Germinal center (tissue), 1 donor: ENCODE measurements at places on chromosomes 1 and 21.

DNA sequence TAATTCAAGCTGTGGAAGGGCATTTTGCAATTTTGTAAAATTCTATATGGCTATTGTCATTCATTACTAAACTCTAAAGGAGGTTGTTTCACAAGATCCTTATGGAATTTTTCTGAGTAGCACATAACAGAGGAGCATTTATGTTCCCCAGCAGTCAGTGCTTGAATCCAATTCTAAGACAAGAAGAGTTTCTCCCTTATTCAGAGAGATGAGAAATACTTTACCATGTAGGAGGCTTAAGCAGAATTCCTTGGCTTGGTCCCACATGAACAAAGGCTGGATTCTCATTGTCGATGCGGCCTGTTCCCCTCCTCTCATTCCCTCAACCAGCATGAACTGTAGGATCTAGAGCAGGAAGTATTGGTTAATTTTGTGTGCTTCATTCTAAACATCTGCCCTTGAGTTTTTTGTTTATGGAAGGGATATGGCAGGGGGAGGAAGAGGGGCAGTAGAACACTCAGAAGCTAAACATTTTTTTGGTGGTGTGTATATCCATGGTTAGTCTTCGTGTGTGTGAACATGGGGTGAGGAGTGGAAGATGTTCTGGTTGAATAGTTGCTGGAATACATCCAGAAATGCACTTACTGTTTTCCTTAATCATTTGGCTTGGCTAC, 74.3 kb downstream of the LAMC1 start:
- DNase-seq, result no peak

- DNase-seq, result no peak
Measured at GRCh38 chr1:24122776-24123175, 10.8 kb upstream of the MYOM3 start.

GRCh38 chr1:202957733-202958543, at the start of gene ADIPOR1:
Gene ADIPOR1 (minus strand): TSS chr1:202958312. CDS start chr1:202951070, 7,242 bp downstream.
- peak; percentile 99 for DNase-seq

GRCh38 chr1:36687312-36687711, 204.6 kb upstream of the CSF3R start:
- DNase-seq, result no peak

DNA sequence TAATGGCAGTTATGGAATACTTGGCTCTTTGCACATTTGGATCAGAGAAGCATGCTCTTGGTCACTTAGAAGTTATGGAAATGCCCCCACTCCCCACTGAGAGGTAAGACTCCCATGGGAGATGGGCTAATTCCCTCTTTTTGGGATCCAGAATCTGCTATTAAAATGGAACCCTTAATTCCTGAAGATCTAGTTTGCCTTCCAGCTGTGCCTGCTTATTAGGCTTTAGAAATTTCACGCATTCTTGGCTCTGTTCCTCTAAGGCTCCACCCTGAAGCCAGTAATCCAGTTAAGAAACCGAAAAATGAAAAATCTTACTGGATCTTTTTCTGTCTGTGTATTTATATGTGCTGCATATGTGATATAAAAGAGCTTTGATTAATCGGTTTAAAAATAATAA, 76.7 kb downstream of the USH2A start:
- DNase-seq, result no peak

DNA sequence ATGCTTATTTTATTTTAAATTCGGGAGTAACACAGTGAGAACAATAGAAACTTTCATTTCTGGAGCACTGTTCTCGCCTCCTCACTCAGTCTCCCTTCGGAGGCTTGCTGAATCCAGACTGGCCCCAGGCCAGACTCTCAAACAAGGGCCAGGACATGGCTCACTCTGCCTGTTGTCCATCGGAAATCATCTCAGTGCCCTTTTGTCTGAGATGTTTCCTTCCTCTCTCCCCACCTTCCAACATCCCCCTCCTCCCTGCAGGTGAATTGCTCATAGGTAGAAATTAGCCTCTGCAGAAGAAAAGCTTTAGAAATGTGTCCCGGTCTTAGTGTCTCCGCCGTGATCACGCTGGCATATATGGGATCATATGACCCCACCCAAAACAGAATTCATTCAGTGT, 55.2 kb downstream of the ERG start:
- DNase-seq, result no peak

DNA sequence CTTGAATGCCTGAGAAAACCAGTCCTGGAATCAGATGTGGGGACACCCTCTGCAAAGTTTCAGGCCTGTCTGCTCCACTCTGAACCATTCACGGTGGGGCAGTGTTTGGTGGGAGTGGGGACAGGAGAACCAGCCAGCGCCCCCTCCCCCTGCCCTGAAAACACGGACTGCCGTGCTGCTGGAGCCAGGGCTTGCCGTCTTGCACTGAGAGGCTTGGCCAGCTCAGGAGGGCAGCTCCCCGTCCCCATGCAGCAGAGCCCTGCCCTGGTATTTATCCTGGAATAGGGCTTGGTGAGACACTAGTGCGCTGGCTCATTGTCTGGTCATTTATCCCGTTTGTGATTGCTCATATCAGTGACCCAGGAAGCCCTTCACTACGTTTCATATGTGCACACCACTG, 3.9 kb downstream of the S100B start:
- no peak for DNase-seq

GRCh38 chr1:84930329-84930728, 37.3 kb upstream of the LPAR3 start:
- DNase-seq, result no peak

DNA sequence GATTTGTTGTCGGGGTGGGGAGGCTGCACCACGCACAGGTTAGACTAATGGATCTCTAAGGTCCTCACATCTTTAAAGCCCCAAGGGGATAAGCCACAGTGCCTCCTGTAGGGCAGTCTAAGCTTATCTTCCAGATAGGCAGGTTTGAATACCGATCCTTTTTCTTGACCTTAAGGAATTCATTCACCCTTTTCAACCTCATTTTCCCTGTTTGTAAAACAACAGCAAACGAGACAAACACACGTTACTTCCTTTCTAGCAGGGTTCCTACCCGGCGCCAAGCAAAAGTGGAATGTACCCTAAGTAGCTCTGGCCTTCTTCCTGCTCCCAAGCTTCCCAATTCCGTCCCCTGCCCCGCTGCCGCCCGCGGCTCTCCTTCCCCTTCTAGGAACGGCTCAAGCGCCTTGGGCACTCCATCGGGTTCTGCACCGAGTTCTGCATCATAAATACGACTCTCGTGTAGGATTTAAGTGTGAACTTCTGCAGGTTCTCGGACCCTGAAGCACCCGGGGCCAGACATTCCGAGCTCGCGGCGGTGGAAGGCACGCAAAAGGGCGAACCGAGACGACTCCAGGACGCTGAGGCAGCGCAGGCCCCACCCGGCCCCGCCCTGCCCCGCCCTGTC, 548 bp upstream of the CDC20 start:
- DNase-seq, result peak; percentile 23

- DNase-seq, result no peak
Measured at GRCh38 chr1:228035844-228036243, 29.0 kb downstream of the WNT3A start.

GRCh38 chr1:217253985-217254384, 376.9 kb downstream of the GPATCH2 start:
- no peak for DNase-seq

- no peak for DNase-seq
Measured at GRCh38 chr1:4801192-4801924, 146.9 kb downstream of the AJAP1 start.

GRCh38 chr21:21188513-21189195, 190.4 kb downstream of the NCAM2 start:
- DNase-seq, result no peak

GRCh38 chr1:46516200-46516950, 26.7 kb downstream of the DMBX1 start:
- DNase-seq, result no peak

GRCh38 chr1:201710632-201711597, 118.0 kb upstream of the IPO9 start:
- no peak for DNase-seq

- no peak for DNase-seq
Measured at GRCh38 chr21:17903929-17904639, 84.9 kb upstream of the C21orf91 start.

GRCh38 chr1:10257851-10258250, 47.5 kb downstream of the KIF1B start:
- no peak for DNase-seq

DNA sequence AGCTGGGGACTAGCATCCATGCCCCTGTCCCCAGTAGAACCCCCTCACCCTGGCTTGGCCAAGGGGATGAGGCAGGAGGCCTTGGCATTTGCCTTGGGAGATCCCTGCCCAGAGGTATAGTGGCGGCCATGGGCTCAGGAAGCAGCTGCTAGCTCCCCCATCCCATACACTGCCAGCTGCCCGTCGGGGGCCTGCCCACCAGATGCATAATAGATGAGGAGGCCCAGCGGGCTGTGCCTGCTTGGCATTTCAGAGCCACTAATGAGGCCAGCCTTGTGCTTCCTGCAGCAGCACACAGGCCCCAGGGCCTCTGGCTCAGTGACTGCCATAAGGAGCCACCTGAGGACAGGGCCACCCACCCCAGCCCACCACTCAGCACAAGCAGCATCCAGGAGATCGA, 23.6 kb downstream of the RAP1GAP start:
- no peak for DNase-seq

DNA sequence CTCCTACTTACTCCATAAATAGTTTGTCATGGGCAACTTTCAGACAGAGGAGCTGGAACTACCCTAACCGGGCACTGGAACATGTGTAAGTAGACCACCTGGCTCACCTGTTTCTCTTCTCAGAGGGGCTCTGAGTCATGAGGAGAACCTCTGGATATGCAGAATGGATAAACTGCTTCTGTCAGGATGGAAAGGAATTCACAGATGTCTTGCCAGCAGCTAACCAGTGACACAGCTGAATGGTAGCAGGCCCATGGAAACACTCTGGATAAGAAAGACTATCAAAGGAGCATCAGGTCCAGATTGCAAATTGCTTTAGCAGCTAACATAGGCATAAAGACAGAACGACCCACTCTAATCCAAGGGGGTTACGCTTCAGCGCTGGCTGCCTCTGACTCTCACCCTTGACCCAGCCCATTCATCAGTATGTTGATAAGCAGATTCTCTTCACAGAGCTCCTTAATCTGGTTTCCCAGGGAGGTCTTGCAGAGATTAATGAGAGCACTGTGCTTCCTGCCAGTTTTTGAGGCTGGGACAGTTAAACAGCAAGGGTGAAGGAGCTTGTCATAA, 54.2 kb downstream of the HIVEP3 start:
- no peak for DNase-seq

DNA sequence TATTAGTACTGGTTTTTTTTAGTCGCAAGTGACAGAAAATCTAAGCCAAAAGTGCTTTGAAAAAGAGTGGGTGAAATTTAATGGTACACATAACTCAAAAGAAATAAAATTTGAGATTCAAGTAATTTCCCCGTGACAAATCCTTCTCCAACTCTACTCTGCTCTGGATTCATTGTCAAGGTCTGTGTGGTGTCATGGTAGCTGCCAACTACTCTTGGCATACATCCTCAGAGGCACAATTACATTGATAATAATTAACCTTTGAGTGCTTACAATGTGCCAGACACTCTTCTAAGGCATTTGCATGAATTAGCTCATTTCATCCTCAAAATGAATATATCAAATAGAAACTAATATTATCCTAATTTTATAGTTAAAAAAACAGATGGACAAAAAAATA, 1153.9 kb upstream of the NCAM2 start:
- no peak for DNase-seq

DNA sequence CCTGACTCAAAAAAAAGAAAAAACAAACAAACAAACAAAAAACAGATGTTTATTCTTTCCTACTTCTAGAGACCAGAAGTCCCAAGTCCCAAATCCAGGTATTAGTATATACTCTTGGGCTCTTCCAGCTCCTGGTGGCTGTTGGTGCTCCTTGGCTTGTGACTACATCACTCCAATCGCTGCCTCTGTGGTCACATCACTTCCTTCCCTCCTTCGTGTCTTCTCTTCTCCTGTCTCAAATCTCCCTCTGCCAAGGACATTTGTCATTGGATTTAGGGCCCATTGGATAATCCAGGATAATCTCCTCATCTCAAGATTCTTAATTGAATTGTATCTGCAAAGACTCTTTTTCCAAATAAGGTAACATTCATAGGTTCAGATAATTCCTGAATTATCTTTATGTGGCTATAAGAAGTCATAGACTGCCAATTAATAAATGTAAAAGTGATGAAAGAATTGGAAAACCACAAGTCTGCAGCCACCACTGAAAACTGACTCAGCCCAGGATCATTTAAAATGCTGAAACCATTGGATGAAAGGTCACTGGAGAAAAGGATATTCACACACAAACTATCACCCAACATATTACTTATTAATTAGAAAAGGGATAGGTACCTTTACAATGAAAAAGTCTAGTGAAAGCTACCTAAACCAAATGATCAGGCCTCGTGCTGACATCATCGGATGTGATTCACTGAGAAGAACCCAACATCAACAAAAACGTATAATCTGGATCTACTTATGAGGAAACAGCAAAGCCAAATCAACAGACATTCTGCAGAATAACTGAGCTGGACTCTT, 67.1 kb downstream of the ZNF281 start:
- DNase-seq, result no peak
